8988T (cell line): ENCODE measurements at places on chromosomes 3 and 15.

DNA sequence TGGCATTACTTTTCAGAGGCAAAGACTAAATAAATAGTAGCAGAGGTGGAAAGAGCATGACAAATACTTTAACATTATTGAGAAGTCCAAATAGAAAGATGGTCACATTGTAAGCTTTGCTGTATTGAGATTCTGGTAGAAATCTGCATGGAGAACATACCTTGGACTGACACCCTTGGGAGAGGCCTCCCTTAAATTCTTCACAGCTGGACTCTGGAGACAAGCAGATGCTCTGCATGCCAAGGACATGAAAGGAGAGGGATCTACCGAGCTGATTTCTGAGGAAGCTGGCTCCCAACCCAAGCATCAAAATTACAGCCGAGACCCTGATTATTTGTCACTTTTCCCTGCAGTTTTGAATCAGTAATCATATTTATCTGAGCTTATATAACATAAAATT is 212.5 kb upstream of the COL8A1 start:
- DNase-seq: no peak

GRCh38 chr3:57080171-57080570 is 19.7 kb downstream of the SPATA12 start:
- no peak for DNase-seq

GRCh38 chr3:101861212-101861788 is 12.0 kb downstream of the NFKBIZ start:
- DNase-seq: no peak

GRCh38 chr3:53938645-53939044 is 47.0 kb upstream of the SELENOK start:
- DNase-seq: no peak

DNA sequence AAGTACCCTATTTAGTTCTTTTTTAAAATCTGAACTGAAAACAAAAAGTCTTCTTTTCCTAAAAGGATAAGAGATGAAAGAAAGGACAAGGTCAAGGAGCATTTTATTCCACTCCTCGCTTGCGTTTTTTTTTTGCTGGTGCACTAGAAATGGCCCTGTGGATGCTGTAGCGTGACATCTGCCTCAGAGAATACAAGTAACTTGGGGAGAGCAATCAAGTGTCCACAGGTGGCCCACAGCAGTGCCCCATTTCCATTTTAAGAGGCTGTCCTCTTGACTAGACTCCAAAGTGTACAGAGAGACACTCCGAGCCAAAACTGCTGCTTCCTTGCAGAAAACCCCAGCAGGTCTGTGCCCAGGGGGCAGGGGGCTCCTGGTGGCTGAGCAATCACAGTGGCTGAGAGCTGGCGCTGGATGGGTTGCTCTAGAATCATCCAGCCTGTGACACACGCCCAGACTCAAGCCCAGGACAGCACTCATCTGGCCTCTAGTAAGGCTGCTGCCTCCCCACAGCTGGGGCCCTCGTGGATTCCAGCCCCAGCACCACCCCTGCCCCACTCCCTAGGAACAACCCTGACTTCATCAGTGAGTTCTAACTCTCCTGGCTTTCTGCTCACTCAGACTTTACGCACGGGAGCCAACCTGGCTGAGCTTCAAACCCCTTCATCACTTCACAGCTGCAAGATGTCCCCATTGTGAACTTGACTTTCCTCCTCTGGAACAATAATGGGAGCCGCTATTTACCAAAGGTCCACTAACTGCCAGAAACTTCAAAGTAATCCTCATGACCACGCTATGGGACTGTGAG is 71.1 kb upstream of the SPATA12 start:
- no peak for DNase-seq

GRCh38 chr15:48143856-48144255 is 23.1 kb downstream of the SLC24A5 start:
- no peak for DNase-seq

DNA sequence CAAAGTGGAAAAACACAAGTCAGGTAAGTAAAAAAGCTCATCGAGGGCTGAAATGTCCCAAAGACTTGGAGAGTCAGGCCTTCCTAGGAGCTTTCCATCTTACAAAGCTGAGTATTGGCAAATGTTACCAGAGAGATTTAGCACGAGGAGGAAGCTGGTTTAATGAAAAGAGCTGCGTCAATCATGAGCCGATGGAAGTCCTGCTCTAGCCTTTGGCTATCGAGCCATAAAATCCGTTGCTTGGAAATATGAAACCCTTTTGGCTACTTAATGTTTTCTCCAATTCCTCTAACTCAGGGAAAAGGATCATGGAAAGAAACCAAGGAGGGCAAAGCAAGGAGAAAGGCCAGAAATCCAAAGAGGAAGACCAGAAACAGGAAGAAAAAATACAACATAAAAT is 1074.6 kb downstream of the FHIT start:
- DNase-seq: no peak

DNA sequence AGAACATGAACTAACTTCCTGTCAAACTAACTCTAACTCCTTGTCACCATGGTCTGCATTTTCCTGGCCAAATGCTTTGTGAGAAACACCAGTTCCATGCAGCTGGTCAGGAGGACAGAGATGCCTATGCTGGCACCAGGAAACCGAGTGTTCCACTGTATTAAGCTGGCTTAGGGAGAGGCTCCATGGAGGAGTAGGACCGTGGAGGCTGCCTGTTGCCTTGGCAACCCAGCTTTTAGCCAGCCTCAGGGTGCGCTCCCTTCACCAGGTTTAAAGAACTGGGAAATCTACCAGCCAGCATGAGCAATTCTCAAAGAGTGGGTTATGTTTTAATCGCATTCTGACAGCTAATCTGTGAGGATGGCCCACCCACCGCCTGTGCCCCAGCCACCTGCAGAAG is 394.1 kb downstream of the OCA2 start:
- no peak for DNase-seq

GRCh38 chr3:136078421-136079364 is 113.2 kb downstream of the PPP2R3A start:
- DNase-seq: no peak

- no peak for DNase-seq
These were observed 74.5 kb upstream of the ZPLD1 start for GRCh38 chr3:102360183-102360860.

DNA sequence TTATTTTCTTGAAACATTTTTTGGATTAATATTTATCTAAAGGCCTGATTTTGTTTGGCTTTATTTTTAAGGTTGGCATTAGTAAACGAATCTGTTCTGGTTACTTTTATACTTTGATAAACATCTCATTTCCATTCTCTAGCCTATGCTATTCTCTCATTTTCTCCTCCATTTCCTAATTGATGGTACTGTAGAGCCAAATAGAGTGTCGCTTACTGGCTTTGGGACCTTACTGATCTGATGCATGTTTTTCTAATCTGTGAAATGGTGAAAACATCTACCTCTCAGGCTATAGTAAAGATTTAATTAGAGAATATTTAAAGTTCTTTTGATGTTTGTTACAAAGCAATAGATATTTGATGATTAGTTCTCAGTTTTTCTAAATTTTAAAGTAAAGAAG is 1.6 kb downstream of the LNP1 start:
- DNase-seq: no peak

- no peak for DNase-seq
These were observed 55.8 kb upstream of the SLC6A11 start for GRCh38 chr3:10760199-10760598.

- DNase-seq: no peak
These were observed 51.6 kb upstream of the TCF12 start for GRCh38 chr15:56866803-56867202.

- DNase-seq: no peak
These were observed 132.5 kb downstream of the CMSS1 start for GRCh38 chr3:99949956-99950670.
